ENCODE measurements at places on chromosomes 6 and 20. TPM values are rescaled to one million over a fixed set of nuclear protein-coding genes. Genes with fewer than 3 reads are reported as not detected.
A peak's percentile ranks its signal among the peaks of the same experiment; 100 is the strongest.

ABHD16B gene
- total RNA-seq, result not detected

DNA sequence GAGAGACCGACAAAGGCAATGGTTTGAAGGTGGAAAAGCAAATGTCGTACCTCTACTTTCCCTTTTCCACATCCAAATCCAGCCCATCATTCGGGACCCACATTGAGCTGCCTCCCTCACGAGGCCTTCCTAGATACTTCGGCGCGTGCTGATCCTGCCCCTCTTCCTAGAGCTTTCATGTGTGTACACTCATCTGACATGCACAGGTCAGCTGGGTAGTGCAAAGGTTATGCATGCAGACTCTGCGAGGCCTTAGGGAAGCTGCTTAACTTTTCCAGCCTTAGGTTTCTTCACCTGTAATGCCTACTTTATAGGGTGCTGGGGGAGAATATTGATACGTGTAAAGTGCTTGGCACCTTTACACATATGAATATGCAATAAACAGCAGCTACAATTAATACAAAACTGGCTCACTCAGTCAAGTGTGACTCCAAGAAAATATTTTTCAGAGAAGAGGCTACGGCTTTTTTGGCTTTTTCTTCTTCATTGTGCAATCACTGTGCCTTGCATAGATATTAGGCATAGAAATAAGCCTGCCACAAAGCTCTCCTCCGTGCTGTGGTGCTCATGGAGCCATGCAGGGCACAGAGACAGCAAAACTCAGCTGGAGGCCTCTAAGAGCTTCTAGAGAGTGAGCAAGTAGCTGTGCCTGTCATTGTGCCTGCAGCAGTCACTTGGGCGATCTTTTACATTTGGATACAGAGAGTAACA lies 3.6 kb upstream of the MANBAL start:
- no peak overlapping the region for H3K27ac ChIP-seq
- H3K36me3 ChIP-seq, result no peaks in the 10 kb centered on the region
- no peak for DNase-seq
- no peak overlapping the region for H3K4me3 ChIP-seq

GRCh38 chr20:46563170-46563859 lies 12.9 kb upstream of the OCSTAMP start:
- peaks cover 3% of the 10 kb centered on the region for H3K4me1 ChIP-seq
- no peak for DNase-seq
- peak overlapping the region; percentile 42 for H3K27ac ChIP-seq
- peak overlapping the region; percentile 33 for H3K4me3 ChIP-seq

DNA sequence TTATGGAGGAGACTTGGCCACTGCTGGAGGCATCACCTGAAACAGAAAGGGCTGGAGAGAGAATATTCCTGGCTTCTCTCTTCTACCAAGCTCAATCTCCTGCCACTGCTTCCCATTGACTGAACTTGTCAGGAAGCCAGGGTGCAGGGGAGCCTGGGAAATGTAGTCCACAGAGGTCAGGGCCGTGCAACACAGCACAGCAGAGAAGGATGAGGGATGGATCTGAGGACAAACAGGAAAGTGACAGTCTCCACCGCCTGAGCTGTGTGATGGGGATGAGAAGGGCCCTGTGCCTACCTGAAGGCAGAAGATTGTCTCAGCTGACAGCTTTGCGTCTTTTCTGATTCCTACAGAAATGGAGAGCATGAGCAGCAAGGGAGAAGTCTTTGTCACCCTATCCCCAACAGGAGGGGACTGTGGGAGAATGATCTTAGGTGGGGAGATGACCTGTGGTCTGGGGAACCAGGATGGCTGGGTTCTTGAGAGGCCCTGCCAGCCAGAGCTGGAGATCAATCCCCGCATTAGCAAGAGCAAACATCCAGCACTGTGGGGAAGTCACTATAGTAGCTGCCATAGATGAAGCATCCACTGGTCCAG lies 114.2 kb downstream of the SNX5 start:
- no peaks in the 10 kb centered on the region for H3K36me3 ChIP-seq
- no peaks in the 10 kb centered on the region for H3K27me3 ChIP-seq
- no peak overlapping the region for H3K27ac ChIP-seq
- peaks cover 28% of the 10 kb centered on the region for H3K4me1 ChIP-seq
- H3K4me3 ChIP-seq, result no peak overlapping the region
- peak; percentile 56 for DNase-seq

DNA sequence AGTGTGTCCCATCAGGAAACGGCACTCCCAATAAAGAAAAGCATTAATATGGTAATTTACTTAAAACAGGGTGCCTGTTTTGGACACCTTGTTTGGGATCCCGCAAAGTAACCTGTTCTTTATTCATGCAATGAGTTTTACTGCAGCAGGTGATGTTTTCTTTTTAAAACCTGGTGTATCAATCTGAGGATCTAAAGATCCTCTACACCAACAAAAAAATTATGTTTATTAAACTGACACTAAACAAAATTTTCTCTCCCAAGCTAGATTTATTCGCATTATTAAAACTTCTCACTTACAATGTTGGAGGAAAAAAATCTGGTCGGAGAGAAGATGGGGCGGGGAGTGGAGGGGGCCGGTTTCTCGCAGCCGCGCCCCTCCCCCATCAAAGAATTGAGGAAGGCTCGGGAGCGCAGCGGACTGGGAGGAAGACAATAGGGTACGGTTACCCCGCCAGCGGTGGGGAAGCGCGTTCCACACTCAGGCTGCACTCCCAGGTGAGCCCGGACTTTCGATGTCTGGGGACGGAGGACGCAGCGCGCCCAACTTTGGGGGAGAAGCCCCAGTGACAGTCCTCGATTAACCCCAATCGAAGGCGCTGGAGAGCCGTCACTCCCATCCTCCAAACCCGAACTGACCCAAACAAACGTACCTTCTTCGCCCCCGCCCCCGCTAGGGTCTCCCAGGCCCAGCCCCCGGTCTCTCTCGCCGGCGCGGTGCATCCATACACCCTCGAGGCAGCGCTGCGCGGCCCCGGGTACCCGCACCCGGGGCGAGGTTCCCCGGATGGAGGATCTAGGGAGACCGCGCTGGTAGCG lies 1.3 kb downstream of the CD24 start:
- H3K27me3 ChIP-seq, result peaks cover 88% of the 10 kb centered on the region
- no peak overlapping the region for H3K27ac ChIP-seq
- H3K36me3 ChIP-seq, result no peaks in the 10 kb centered on the region
- peaks cover 26% of the 10 kb centered on the region for H3K4me1 ChIP-seq
- DNase-seq, result no peak
- H3K4me3 ChIP-seq, result no peak overlapping the region

NKAIN2 gene
- 3.0 TPM for total RNA-seq

TREML2 gene
- total RNA-seq, result not detected

DNA sequence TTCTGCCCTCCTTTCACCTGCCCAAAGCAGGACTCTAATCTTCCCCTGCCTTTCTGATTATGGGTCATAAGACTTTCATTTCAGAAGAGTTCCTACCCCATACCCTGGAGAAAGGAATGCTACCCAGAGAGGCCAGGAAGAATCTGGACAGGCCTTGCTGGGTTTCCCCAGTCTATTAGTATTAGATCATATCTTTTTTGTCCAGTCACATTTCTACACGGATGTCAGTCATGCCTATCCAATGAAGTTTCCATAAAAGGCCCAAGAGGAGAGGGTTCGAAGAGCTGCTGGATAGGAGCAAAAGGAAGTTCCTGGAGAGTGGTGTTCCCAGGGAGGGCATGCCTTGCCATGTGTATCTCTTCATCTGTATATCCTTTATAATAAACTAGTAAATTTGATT lies 3.2 kb downstream of the POLH start:
- no peaks in the 10 kb centered on the region for H3K27me3 ChIP-seq
- H3K36me3 ChIP-seq, result peaks cover 14% of the 10 kb centered on the region
- H3K4me3 ChIP-seq, result no peak overlapping the region
- H3K4me1 ChIP-seq, result peaks cover 14% of the 10 kb centered on the region
- H3K27ac ChIP-seq, result peak overlapping the region; percentile 25
- DNase-seq, result no peak

DNA sequence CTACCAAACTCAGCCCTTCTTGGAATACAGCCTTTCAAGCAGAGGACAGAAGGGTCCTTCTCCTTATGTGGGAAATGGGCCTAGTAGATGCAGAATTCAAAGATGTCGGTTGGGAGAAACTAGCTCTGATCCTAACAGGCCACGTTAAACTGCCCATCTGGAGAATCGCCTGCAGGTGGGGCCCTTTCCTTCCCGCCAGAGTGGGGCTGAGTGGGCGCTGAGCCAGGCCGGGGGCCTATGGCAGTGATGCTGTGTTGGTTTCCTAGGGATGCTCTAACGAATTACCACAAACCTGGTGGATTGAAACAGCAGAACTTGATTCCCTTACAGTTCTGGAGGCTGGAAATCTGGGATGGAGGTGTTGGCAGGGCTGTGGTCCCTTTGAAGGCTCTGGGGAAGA lies 9.1 kb downstream of the MAPK13 start:
- H3K27ac ChIP-seq, result no peak overlapping the region
- no peaks in the 10 kb centered on the region for H3K27me3 ChIP-seq
- H3K4me3 ChIP-seq, result no peak overlapping the region
- peaks cover 46% of the 10 kb centered on the region for H3K36me3 ChIP-seq

DNA sequence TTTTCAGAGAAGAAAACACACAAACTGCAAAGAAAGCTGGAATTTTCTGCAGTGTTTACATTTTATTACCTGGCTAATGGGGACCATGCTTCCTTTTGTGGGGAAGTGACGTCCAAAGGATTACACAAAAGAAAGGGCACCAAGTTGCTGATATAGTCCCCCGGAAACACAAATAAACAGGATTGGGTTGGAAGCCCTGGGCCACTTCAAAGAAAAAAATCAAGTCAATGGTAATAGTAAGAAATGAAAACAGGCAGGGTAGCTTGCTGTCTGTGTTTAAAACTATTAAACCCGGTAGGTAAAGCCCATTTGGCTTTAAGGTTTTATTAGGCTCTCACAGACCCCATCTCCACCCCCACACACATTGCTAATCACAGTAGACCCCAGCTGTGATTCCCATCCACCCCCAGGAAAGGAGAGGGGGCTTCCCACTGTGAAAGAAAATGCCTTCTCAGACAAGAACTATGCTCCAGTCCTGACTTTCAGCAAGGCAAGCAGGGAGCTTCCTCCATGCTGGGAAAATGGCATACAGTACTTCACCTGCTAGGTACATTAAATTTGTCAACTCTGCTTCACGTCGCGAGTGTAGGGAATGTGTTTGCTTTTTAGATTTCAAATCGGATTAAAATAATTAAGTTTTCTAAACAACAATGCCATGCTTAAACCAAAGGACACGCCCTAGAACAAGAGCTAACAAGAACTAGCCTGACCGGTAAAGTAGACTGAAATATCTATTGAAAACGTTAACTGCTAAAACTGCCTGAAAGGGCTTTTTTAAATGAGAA lies 1.1 kb downstream of the PERP start:
- DNase-seq, result no peak
- peak overlapping the region; percentile 87 for H3K4me3 ChIP-seq
- peaks cover 8% of the 10 kb centered on the region for H3K4me1 ChIP-seq
- no peaks in the 10 kb centered on the region for H3K36me3 ChIP-seq

DNA sequence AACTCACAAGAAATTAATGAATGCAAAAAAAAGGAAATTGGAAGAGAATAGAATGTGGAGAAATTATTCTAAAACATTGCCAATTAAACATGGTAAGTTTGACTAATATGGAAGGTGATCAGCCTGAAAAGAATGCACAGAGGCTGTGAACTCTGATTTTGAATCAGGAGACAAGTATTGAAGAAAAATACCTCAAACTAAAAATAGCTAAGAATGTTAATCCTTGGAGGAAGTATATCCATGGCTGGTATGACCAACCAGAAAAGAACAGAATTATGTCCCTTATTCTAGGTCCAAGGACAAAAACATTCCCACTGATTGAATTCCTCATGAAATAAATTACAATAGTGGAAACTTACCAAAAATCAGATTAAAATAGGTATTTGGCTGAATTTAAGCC lies 7.3 kb upstream of the RIMS1 start:
- no peak overlapping the region for H3K27ac ChIP-seq
- H3K4me3 ChIP-seq, result no peak overlapping the region
- H3K36me3 ChIP-seq, result no peaks in the 10 kb centered on the region
- no peaks in the 10 kb centered on the region for H3K4me1 ChIP-seq
- DNase-seq, result no peak

- H3K36me3 ChIP-seq, result no peaks in the 10 kb centered on the region
- H3K4me3 ChIP-seq, result no peak overlapping the region
- DNase-seq, result no peak
- H3K27me3 ChIP-seq, result no peaks in the 10 kb centered on the region
- no peak overlapping the region for H3K27ac ChIP-seq
Measured at GRCh38 chr20:10352934-10353824, 80.8 kb downstream of the MKKS start.

DNA sequence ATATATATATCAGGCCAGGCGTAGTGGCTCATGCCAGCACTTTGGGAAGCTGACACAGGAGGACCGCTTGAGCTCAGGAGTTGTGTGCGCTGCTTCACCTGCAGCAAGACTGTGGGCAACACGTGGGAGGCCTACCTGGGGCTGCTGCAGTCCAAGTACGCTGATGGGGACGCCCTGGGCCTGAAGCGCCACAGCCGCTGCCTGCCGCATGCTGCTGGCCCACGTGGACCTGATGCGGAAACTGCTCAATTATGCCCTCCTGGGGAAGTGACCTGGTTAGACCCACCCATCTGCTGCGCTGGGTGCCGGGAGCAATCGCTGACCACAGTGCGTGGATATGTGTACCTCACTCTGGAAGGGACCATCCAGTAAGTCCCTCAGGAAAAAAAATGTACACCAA lies 1.8 kb upstream of the PSORS1C2 start:
- H3K4me3 ChIP-seq, result no peak overlapping the region
- no peaks in the 10 kb centered on the region for H3K27me3 ChIP-seq
- H3K27ac ChIP-seq, result no peak overlapping the region
- peaks cover 43% of the 10 kb centered on the region for H3K4me1 ChIP-seq
- peaks cover 15% of the 10 kb centered on the region for H3K36me3 ChIP-seq

Measured in heart right ventricle (tissue), 16 donors.